ENCODE measurements at places on chromosomes 12 and 14. TPM values are rescaled to one million over a fixed set of nuclear protein-coding genes. Genes with fewer than 3 reads are reported as not detected.

DNA sequence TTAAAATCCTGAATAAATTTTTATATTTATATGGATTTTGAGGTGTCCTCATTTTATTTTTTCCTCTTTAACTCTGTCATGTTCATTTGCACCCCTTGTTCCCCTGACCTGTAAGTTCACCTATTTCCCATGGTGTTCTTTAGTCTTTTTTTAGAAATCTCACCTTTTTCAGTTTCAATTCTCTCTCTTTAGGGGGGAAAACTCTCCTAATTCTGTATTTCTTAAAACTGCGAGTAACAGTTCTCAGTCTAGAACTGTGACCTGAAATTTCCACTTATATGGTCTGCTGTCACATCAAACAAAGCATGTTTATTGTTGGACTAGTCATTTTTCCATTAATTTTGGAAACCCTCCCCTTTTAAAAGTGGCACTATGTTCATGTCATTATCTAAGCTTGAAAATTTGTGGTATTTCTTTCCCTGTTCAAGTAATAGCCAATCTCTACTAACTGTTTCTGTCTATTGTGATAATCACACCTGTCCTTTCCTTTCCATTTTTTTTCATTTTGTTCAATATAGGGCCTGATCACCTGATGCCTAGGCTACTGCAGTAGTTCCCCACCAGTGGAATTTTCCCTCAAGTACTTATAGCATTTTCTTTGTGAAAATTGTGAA, 14.0 kb upstream of the FBXO33 start:
- DNase-seq = no peak

The METTL17 gene
- 94.9 TPM for total RNA-seq

DNA sequence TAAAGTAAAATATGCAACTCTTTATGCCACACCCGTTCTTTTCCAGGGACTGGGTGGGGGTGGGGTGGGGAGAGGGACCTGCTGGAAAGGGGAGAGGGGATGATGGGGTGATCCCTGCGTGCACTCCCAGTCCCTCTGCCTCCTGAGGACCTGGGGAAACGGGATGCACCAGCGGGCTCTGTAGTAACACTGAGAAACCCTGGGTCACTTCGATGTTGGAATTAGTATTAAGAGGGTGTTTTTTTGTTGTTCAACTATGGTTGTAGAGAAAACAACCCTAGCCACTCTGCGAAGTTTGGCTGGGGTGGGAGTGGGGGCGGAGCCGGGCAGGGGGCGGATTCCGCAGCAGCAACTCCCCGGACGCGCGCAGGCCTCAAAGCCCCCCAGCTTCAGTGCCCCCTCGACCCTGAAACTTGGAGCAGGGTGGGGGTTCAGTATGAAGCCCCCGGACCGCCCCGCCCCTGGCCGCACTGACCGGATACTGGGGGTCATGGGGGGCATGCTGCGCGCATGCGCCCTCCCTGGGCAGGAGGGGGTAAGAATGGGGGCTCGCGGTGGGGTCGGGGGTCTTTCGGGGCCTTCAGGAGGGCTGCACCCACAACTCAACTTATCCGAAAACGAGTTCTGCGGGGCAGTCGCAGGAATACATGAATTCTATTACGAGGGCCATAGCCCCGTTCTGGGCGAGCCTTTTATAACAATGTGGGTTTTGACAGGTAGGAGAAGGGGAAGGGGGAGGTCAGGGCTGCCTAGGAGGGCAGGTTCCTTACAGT, 1.3 kb upstream of the ARHGEF25 start:
- DNase-seq = no peak

DNA sequence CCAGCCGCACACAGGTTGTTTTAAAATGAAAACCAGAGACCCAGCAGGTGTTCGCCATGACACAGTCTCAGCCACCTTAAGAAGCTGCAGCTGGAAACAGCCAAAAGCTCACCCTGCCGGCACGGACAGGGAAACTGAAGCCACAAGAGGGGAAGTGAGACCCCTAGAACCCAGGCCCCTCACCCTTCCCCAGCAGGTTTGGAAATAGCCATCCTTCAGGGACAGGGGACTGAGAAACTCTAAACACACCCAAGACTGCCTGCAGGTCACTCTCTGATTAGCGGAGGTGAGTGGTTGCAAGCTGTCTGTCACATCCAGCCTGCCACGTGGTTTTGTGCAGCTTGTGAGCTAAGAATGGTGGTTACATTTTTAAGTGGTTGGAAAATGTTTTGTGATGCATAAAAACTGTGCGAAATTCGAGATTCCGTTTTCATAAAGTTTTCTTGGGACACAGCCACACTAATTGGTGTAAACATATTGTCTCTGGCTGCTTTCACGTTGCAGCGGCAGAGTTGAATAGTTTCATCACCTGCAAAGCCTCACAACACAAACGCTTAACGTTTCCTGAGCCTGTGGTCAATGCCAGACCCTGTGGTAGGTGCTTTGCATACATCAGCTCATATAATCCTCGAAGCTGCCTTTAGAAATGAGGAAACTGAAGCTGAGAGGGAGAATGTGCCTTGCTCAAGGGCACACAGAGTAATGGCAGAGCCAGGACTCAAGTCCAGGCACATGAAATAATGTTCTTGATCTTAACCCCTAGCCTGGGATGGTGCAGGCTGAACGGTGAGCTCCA, 1.7 kb upstream of the SELPLG start:
- DNase-seq = no peak

GRCh38 chr12:1661553-1662335, 29.1 kb upstream of the ADIPOR2 start:
- DNase-seq = peak; percentile 88

GRCh38 chr12:54937376-54937775, 47.2 kb downstream of the TESPA1 start:
- no peak for DNase-seq

The KCNMB4 gene
- total RNA-seq = 1.6 TPM

DNA sequence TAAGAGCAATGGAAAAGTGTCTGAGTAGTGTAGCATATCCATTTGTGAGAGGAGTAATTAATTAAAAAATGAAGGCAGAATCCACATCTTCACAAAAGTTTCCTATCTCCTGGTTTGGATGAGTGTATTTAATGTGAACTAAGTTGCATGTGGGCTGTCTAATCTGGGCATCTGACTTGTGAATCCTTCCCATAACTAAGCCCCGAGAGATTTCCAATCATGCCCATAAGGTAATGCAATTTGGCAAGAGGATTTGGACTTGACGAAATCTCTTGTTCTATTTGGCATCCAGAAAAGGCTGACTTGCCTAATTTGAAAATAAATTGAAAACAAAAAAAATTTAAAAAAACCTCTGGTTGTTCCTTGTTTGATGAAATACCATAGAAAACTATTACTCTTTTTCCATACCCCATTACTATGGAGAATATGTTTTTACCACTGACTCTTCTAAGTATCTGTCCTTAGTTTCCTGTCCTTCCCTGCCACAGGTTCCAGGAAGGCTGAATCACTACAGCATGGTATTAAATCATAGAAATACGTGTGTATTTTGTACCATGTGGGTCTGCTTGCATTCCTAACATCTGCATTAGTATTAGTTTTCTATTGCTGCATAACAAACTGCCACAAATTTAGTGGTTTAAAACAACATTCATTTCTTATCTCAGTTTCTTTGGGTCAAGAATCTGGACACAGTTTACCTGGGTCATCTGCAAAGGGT, 48.4 kb downstream of the ETV6 start:
- DNase-seq = no peak

DNA sequence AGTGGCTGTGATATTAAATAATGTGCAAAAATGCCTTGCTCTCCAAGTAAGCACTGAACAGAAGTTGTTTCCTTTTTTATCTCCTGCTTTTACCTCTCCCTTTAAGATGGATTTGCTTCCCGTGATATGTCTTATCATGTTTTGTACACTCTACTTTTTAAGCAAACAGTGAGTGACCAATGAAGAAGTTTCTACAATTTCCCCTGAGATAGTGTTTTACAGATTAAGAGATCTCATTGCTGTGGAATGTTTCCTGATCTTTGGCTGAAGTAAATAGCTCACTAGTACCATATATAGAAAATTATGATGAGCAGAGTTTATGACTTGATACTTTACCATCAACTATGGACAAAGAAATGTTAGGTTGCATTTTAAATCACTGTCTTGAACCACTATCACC, 184.8 kb upstream of the PDE3A start:
- DNase-seq = no peak
